ENCODE measurements at places on chromosomes 6 and 20.

- DNase-seq: no peak
Observed at GRCh38 chr6:21075986-21076385, 517.6 kb upstream of the SOX4 start.

DNA sequence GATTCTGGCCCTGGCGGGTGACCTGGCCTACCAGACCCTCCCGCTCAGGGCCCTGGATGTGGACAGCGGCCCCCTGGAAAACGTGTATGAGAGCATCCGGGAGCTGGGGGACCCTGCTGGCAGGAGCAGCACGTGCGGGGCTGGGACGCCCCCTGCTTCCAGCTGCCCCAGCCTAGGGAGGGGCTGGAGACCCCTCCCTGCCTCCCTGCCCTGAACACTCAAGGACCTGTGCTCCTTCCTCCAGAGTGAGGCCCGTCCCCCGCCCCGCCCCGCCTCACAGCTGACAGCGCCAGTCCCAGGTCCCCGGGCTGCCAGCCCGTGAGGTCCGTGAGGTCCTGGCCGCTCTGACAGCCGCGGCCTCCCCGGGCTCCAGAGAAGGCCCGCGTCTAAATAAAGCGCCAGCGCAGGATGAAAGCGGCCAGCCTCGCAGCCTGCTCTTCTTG, 868 bp upstream of the SLC2A4RG start:
- DNase-seq: no peak

GRCh38 chr6:109088995-109089394, 5.7 kb downstream of the SESN1 start:
- DNase-seq: no peak

- DNase-seq: no peak
Observed at GRCh38 chr6:109379711-109380110, 2.6 kb downstream of the CD164 start.

DNA sequence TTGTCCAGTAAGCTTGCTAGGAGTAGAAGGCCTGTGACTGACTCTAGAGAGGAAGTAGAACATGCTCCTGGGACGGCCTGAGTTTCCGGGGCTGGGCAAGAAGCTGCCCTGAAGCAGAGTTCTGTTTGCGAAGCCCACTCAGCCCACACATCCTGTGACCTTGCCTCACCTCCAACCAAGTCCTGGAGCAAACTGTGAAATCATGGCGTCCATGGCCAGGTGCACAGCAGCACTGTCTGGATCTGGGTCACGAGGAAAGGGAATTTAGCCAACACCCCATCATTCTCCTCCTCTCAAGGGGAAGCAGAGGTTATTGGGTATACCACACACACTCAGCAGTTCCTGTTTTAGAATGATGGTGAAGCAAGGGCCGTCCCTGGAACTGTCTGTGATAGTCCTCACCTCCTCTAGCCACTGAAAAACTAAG, 87.5 kb downstream of the CRYBG1 start:
- peak; percentile 17 for DNase-seq

DNA sequence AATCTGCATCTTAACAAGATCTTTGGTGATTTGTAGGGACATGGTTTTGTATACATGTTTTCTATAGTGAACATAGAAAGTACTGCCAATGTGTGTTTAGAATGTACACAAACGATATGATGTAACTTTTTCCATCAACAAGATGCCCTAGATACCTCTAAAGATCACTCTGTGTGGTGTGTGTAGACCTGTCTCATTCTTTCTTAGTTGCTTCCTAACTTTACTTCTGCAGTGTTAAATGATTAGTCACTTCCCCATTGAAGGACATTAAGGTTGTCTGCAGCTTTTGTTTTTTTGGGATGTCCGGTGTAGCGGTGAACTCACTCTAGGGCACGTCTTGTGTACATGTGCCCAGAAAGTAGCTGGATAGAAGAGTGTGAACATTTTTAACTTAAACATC, 35.9 kb downstream of the CDYL start:
- no peak for DNase-seq

DNA sequence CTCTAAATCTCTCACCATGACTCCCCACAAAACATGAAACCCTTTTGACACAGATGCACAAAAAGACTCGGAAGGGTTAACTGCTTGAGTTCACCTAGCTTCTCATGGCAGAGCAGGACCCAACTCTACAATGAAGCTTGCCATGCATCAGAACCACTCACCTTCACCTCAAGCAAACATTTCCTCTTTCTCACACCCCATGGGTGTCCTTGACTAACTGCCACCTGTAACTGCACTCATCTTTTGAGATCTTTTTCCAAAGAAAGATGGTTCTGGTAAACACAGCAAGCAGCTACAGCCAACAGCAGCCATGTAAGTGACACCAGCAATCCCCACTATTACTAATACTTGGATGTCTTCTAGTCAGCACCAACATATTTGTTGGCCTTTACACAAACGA, 76.5 kb downstream of the EFHC1 start:
- no peak for DNase-seq

DNA sequence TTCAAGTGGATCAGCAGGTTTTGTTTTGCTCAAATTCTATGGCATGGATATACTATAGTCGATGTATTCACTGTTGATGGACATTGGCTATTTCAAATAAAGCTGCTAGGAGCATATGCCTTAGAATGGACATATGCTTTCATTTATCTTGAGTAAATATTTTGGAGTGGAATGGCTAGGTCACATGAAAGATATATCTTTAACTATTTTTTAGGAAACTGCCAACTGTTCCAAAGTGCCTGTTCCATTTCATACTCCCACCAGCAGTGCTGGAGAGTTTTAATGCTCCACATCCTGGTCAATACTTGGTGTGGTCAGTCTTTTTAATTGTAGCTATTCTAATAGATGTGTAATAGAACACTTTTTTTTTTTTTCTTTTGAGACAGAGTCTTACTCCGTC, 81.1 kb upstream of the PIM1 start:
- DNase-seq: no peak

- DNase-seq: no peak
Observed at GRCh38 chr6:37323580-37323979, 30.2 kb upstream of the RNF8 start.

GRCh38 chr20:19839053-19839452, 81.0 kb downstream of the RIN2 start:
- no peak for DNase-seq

DNA sequence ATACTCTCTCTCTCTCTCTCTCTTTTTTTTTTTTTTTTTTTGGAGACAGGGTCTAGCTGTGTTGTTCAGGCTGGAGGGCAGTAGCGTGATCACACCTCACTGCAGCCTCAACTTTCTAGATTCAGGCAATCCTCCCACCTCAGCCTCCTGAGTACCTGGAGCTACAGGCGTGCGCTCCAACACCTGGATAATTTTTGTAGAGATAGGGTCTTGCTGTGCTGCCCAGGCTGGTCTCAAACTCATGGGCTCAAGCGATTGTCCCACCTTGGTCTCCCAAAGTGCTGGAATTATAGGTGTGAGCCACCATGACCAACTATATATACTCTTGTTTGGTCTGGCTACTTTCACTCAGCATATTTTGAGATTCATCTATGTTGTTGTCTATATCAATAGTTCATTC, 154.9 kb downstream of the ZFAND3 start:
- no peak for DNase-seq

DNA sequence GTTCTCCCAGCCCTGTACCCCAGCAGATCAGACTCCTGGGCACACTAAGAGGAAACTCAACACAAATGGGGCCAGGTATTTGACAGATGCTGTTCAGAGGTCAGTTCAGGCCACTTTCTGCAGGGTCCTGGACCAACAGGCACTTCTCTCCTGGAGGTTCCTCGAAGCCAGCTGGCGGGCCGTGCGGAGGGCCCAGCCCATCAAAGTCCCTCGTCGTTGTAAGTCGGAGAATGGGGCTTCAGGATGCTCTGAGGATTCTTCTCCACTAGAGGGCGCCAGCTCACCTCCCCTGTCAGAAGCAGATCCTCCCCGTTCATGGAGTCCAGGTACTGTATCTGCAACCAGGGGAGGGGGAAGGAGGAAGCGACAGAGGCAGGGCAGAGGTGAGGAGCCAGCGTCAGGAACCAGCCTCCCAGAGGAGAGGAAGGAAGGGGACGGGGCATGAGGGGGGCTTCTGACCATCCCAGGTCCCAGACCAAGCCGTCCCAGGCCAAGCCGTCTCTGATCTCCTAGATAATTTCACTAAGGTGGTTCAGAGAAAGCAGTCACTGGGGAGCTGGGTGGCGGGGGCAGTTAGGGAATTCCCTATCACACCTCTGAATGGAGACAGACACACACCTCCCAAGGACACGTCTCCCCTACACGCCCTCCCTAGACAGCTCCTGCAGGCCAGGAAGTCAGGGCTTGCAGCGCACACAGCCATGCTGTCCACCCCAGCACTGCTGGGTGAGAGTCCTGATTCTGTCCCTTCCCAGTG, 11.7 kb upstream of the FAM83C start:
- DNase-seq: peak; percentile 77

DNA sequence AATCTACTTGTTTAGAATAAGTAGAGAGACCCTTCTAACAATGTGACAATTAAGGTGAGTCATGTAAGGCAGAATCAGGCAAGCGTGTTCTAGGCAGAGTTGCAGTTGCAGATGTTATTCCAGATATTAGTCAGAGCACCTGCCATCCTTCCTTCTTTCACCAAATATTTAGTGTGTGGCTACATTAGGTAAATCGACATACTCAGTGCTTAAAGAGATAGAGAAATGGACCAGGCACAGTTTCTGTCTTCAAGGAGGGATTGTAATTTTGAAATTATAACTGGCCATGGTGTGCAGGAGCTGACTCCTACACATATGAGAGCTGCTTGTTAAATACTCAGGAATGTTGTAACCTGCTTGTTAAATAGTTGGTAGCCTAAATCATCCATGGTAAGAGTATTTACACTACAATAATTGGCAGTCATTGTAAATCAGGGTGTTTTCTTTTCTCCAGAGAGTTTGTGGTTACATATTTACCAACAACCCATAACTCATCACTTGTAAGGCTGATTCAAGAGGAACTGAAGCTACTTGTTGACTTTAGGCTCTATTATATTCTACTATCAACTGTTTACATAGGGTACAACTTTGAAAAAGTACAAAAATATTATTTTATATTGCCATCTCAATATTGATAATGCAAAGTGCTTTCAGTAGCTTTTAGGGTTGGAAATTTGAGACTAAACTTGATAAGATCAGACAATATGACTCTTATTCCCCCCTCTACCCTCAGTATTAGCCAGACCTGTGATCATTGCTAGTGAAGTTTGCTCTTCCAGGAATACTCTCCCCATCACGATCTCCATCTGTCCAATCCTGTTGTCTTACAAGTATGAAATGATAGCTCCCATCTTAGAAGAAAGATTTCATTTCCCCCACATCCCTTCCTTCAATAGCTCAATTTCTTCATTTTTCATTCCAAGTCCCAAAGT, 607.1 kb downstream of the COL12A1 start:
- no peak for DNase-seq

DNA sequence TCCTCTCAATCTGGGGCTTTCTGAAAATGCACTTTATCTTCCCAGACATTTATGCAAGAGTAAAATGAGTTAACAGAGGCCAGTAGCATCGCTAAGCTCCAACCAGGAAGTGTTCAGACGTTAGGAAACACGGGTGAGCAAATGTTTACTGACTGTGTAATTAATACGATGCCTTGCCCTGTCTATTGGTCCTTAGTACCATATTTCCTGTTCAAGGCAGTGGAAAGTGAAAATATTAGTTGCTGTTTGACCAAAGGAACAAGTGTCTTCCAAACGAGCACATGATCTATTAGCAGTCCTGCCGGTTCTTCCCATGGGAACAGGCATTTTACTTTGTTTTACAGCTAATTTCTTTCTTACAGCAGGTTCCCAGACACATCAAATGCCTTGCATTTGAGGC, 311.1 kb upstream of the JAG1 start:
- DNase-seq: no peak

DNA sequence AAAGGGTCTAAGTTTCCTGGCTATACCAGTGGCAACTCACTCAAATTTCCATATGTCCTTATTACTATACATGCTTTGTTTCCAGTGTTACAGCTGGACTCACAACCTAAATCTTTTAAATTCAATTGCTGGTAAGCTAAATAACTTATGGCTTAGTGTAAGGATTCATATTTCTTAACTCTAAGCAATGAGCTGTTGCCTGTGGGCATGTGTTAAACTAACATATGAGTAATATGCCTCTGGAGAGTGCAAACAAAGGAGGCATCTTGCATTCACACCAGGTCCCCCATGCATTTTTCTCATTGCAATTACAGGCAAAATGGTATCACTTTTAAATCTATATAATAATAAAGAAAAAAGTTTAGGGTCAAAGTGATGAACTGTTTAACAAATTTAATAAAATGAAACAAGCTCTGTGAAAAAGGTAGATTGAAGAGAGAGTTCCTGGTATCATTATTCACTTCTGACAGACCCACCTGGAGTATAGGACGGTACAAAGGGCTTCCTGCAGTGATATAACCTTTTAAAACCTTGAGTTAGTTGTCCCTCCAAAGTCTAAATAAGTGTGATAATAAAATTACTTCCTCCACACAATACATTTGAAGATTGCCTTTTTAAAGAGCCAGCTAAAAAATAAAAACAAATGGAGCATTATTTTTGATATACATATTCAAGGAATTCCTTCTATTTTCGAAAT, 57.6 kb upstream of the HMGCLL1 start:
- DNase-seq: no peak

GRCh38 chr6:168054765-168055560, 24.0 kb downstream of the FRMD1 start:
- DNase-seq: no peak

GRCh38 chr20:61445741-61446140, 193.7 kb downstream of the CDH4 start:
- no peak for DNase-seq

GRCh38 chr6:105733556-105734162, 330.8 kb upstream of the PREP start:
- no peak for DNase-seq

- DNase-seq: no peak
Observed at GRCh38 chr6:34630040-34630439, 66.5 kb downstream of the ILRUN start.

GRCh38 chr20:51696304-51697071, 71.7 kb downstream of the ATP9A start:
- DNase-seq: no peak

GRCh38 chr6:165220045-165220444, 89.4 kb downstream of the C6orf118 start:
- no peak for DNase-seq

GRCh38 chr6:133079901-133080300, 161.3 kb upstream of the EYA4 start:
- DNase-seq: no peak

DNA sequence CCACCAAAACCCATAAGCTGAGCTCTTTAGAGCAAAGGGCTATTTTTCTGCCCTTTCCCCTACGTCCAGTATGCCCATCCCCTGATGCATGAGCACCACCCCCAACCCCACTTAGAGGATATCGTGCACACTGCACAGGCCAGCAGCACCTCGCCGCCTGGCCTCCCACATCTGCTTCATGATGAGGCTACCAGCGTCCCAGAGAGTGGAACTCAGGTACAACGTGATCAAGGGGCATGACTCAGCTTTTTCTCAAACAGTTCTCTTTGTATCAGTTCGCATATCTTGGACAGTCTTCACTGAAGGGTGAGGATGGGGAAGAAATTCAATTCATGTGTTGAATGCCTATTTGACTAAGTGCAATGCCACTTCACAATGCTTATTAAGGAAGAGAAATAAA, 81.9 kb upstream of the QKI start:
- no peak for DNase-seq

Measured in stimulated activated CD8-positive, alpha-beta memory T cell treated with anti-CD3 and anti-CD28 coated beads, Interleukin-15, amount 100 ng/mL, for 48 hours (primary cell).